Right lobe of liver (tissue), 6 donors: ENCODE measurements at places on chromosomes 1 and 21.

DNA sequence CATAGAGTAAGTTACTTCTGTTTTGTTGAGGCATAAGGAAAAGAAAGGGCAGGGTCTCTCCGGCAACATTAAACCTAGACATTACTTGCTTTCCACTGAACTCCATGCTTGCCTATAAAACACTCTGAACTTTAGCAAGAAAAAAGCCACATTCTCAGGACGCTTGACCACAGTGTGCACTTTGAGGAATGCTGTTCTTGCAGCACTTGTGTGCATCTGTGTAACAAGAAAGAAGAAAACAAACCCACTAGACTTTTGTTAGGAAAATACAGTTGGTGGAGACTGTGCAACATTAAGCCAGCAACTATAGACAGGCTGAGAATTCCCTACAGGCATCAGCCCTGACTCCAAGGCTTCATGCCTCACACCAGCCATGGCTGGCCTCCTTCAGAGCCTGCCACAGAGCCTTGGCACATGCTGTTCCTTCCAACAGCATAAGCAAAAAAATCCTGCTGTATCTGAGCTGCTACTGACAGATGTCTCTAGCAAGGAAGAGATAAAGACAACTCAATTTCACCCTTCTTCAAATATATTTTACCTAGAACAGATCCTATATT, 5.8 kb downstream of the PDZK1 start:
- DNase-seq = peak; percentile 27

DNA sequence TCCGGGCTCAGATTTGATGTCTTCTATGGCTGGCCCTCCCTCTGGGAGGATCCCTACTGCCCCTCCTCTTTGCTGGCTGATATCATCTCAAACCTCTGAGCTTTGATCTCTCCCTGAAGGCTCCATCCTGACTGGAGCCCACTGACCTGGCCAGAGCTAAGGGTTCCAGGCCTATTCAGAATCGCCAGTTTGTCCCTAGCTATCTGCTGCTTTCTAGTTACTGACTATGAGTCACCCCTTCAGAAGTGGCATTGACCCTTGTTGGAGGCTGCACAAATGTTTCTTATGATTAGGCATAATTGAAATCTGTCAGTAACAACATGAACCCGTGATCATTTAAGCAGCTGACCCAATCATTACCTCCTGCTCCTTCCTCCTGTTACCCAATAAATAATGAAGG, 87.1 kb downstream of the ABCA4 start:
- DNase-seq = no peak

GRCh38 chr1:201891451-201892045, 2.9 kb downstream of the SHISA4 start:
- no peak for DNase-seq

DNA sequence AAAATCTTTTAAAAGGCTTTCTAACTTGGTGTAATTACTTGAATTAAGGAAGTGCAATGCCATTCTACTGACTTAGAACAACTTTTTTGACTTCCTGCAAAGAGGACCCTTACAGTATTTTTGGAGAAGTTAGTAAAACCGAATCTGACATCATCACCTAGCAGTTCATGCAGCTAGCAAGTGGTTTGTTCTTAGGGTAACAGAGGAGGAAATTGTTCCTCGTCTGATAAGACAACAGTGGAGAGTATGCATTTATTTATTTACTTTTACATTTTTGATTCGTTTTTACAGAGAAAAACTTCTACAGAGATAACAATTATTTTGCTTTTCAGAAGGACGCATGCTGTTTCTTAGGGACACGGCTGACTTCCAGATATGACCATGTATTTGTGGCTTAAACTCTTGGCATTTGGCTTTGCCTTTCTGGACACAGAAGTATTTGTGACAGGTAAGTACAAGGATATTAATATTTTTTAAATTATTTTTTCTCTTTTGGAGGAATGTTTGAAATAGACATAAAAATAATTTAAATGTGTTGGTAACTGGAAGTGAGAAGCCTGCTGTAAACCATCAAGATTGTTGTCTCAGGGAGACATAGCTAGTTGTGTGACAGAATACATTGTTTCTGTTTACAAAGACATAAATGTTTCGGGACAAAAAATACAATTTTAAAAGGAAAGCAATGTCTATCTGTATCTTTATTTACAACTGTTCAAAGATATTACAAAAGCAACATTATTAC, at the start of gene PTPRC:
TSS of gene PTPRC (plus strand) at position 147 of the 742 bp plus-strand sequence. CDS start at position 376, 229 bp downstream.
- no peak for DNase-seq

DNA sequence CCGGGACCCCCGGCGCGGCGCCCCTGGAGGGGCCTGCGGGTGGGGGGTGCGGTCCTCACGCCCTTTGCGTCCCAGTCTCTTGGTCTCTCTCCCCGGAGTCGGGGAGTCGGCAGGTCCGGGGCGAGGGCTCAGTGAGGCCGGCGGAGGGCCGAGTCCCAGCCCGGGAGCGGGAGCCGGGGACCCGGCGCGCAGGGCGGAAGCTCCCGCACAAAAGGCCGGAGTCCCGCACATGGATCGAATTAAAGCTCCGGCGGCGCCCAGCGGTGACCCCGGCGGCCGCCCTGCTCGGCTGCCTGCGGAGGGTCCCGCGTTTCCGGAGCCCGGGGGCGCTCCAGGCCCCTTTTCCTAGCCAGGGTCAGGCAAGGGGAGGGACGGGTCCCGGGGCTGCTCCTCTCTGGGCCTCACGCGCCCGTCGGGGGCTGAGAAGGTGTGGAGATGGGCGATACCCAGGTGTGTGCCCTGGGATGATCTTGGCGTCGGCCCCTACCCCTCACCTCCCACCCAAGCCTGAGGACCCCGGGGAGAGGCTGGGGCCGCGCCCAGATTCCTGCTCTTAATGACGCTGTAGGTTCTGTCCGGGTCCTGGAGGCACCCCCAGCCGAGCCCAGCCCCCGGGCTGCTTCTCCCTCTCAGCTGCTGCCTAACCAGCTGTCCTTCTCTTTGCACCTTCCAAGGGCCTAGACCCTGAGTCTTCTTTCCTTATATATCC, 512 bp downstream of the FBLIM1 start:
- DNase-seq = no peak

GRCh38 chr21:41864311-41865001, 14.7 kb downstream of the PRDM15 start:
- DNase-seq = no peak

DNA sequence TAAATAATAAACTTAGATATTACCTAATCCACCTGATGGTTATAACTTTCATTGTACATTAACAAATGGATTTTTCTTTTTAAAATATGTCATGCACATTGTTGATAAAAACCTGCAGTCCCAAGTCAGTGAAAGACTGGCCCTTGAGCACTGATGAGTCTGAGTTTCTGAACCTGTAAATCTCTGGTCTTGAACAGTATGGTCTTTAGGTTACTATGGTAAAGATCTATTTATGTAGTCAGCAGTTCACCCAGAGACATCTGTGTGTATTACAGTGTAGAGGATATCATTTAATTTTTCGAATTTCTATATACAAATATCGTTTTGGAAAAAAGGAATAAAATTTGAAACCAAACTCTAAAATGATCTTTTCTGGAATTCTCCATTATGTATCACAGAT, 30.4 kb upstream of the SCYL3 start:
- no peak for DNase-seq

GRCh38 chr1:46611691-46612221, 4.9 kb downstream of the MOB3C start:
- no peak for DNase-seq

GRCh38 chr1:54311506-54311905, 94.7 kb downstream of the SSBP3 start:
- DNase-seq = no peak
